ENCODE measurements at places on chromosomes 4 and X. TPM values are rescaled to one million over a fixed set of nuclear protein-coding genes. Genes with fewer than 3 reads are reported as not detected.

DNA sequence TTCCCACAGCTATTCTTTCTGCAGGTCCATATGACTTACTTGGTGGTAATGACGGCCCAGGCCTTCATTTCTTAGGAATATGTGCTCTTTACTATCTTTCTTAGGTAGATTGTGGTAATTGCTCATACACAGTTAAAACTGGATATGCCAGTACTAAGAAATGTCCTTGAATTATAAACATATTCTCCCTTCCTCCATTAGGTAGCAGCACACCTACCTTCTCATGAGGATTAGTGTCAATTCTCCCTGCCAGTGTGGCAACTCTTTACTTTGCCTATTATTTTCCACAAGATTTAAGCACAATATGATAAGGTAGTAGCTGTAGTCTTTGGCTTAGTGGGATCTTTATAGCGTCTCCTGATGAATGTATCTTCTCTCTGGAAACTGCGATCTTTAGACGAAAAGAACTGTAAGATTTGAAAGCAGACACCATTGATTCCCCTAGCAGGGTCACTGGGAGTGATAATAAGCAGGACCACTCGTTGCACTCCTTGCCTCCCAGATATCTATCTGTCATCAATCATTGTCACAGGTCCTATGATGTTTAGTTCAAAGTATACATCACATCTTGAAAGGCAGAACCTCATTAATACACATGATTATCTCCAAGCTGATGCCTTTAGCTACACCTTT, 1240.7 kb downstream of the C4orf33 start:
- DNase-seq = no peak

GRCh38 chrX:100377826-100378225, 32.2 kb downstream of the PCDH19 start:
- no peak for DNase-seq

PABPC4L gene
- 0.63 TPM for total RNA-seq

- DNase-seq = no peak
These were observed 353.5 kb downstream of the CHIC1 start for GRCh38 chrX:73916489-73916888.

MAD2L1 gene
- total RNA-seq = 98.5 TPM

HTN3 gene
- total RNA-seq = not detected

GRCh38 chr4:174714393-174715211, 114.4 kb downstream of the GLRA3 start:
- DNase-seq = peak; percentile 74

Data from K562 (cell line).